ENCODE measurements at places on chromosomes 4 and X.

GRCh38 chrX:111460607-111461006 is 48.6 kb upstream of the DCX start:
- no peak for DNase-seq

GRCh38 chr4:16090096-16090705 is 6.4 kb upstream of the PROM1 start:
- DNase-seq, result no peak

- no peak for DNase-seq
Observed at GRCh38 chrX:148389629-148390028, 110.8 kb upstream of the AFF2 start.

GRCh38 chr4:147312376-147313046 is 168.4 kb upstream of the EDNRA start:
- no peak for DNase-seq

Data from vagina (tissue), 2 donors.